ENCODE measurements at places on chromosomes 6 and 20. TPM values are rescaled to one million over a fixed set of nuclear protein-coding genes. Genes with fewer than 3 reads are reported as not detected.

Gene CD164
- total RNA-seq: 73.1 TPM

Gene CHRNA4
- total RNA-seq: 6.3 TPM

DNA sequence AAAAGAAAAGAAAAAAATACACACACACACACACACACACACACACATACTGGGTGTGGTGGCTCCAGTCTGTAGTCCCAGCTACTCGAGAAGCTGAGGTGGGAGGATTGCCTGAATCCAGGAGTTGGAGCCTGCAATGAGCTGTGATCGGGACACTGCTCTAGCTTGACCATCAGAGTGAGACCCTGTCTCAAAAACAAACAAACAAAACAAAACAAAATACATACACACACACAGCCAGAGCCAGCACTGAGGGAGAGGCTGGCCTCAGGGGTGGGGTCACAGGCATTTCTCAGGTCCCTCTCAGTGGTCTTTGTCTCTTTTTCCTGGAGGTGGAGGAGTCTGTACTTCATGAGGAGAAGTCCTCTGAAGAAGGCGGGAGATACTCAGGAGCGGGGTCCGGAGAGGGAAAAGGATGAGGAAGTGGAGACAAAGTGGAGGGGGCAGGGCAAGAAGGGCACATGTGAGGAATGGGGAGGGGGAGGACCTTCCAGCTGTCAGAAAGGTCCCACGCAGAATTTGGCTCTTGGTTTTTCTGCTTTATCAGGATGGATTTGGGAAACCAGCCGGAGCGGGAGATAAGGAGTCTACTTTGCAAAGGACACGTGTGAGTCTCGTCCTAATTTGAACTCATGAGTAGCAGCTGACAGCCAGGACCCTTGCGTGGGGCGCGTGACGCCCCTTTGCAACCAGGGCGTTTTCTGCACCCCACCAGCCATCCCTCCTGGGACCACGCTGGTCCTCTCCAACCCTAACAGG lies 7.7 kb upstream of the MICB start:
- no peak for DNase-seq

GRCh38 chr6:71886184-71887005 lies at the start of gene RIMS1:
TSS of gene RIMS1 (plus strand) at chr6:71886550. CDS start at chr6:71887024, 474 bp downstream.
- DNase-seq: peak; percentile 64

- DNase-seq: no peak
Measured at GRCh38 chr6:73983367-73983766, 287.4 kb downstream of the CD109 start.

All from neural crest cell (in vitro differentiated cells).